ENCODE measurements at places on chromosomes 1 and 21.

- DNase-seq, result no peak
Observed at GRCh38 chr21:37045149-37045548, 27.7 kb downstream of the PIGP start.

GRCh38 chr1:8477166-8477982 is 159.5 kb downstream of the SLC45A1 start:
- no peak for DNase-seq

DNA sequence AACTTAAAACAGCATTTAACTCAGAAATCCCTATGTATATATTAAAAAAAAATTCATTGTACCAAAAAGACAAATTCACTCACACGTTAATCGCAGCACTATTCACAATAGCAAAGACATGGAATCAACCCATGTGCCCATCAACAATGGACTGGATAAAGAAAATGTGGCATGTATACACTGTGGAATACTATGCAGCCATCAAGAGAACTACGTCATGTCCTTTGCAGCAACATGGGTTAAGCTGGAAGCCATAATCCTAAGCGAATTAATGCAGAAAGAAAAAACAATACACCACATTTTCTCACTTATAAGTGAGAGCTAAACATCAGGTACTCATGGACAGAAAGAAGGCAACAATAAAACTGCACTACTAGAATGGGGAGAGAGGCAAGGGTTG is 99.4 kb downstream of the FAF1 start:
- DNase-seq, result no peak

GRCh38 chr1:6222636-6223035 is 13.1 kb downstream of the ICMT start:
- DNase-seq, result peak; percentile 47

- DNase-seq, result no peak
Observed at GRCh38 chr1:112694363-112694929, 12.5 kb downstream of the RHOC start.

- DNase-seq, result no peak
Observed at GRCh38 chr1:55284856-55285255, 69.7 kb upstream of the USP24 start.

- no peak for DNase-seq
Observed at GRCh38 chr1:40079774-40080400, 17.2 kb downstream of the PPT1 start.

DNA sequence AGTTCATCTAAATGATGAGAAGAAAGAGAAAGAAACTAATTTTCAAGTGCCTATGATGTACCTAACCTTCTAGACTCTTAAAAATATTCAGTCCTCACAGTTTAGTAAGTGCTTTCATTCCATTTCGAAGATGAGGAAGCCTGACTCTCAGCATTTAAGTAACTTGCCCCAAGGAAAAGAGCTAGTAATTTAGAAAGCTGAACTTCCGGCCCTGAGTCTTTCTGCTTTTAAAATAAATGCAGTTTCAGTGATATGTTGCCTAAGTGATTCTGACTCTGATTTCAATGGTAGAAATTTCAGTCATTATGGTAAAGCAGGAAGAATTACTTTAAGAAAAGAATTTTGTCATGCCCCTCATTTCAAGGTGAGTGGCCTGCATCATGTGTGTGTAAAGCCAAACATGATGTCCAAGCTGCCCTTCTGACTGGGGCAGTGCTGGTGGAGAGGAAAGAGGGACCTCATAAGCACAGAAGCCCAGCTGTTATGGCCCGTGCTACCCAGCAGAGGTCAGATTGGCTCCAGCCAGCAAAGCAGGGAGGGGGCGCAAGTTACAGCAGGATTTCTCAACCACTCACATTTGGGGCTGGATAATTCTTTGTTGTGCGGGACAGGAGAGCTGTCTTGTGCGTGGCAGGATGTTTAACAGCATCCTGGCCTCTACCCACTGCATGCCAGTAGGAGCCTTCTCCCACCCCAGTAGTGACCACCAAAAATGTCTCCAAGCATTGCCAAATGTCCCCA is 10.7 kb downstream of the ATP1A4 start:
- peak; percentile 19 for DNase-seq

DNA sequence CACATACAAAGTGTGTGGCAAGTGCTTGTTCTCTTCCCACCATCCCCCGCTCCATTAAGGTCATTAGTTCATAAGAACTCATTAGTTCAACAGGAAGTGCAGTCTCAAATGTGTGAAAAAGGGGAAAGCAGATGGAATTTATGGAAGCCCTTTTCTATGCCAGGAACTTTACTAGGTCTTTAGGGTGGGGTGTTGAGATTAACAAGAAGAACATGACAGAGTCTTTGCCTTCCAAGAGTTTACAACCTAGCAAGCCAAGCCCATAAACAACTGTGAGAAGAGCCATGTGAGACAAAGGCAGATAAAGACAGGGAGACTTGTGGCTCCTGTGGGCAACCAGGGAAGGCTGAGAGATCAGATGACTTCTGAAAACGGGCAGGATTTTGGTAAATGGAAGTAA is 21.4 kb downstream of the PLEKHA6 start:
- DNase-seq, result no peak

DNA sequence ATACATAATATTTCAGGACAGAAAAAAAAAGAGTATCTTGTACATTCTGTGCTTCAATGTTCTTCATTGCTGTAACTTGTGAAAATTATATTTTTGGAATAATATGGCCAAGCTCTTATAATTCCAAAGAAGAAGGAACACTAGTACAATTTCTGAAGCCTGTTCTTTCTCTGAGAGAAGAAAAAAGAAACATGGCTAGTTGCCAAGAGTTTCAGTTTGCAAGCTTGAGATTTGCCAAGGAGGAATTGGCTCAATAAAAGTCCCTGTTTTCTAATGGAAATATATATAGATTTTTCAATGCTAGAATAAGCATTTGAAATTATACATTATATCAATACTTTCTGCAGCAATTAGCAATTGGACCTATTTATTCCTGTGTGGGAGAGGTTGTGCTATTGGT is 285.2 kb upstream of the NEGR1 start:
- no peak for DNase-seq

DNA sequence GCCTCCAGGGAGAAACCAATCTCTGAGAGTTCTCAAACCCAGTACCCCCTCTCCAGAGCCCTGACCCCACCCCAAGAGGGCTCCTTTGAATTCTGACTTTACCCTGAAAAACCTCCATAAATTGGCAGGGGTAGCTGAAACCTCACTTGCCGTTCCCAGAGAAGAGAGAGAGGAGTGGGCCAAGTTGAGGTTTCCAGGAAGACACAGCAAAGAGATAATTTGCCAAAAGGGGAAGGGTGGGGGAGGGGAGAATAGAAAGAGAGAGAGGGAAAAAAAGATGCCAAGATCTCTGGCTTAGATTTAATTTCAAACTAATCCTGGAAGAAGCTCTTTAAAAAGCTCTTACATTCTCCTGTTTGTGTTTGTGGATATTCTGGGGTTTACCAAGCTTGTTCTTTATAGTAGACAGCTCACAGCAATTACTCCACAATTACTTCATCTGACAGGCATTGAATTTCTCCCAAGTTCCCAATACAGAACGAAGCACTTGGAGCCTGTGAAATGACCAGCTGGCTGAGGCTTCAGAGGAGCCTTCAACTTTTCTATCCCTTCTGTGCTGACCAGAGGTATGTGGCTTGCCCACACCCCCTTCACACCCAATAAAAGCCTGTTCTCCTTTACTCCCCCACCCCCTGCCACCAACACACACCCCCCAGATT is 1.1 kb upstream of the GRHL3 start:
- no peak for DNase-seq

- no peak for DNase-seq
Observed at GRCh38 chr1:3365523-3366125, 88.8 kb upstream of the ARHGEF16 start.
